ENCODE measurements at places on chromosomes 13 and 19.

DNA sequence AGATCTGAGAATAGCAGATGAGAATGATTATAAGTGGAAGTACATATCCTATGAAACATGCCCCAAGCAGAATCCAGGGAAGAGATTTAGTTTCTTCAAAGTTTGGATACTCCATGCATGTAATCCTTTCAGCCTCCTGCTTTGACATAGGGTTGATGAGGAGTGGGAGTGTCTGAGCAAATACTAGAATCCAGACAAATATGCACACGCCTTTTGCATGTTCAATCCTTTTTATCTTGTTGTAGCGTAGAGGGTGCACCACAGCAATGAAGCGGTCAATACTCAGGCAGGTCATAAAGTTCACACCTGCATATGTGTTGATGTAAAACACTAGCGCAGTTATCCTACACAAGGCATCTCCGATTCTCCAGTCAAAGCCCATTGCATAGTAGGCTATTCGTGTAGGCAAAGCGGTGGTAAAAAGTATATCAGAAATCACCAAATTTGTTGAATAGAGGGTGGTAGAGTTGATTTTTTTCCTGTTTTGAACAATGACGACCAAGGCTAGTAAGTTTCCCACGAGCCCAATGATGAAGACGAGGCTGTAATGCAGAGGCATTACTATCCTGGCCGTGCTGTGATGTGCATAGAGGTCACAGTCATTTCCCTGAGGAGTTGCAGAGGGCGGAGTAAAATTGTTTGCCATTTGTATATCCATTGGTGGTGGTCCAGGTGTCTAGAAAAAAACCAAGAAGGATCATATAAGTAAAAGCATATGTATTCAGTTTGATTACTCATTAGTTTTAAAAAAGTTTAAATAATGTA lies 11.5 kb downstream of the GPR183 start:
- DNase-seq: no peak

GRCh38 chr19:1807695-1808394 lies 4.2 kb downstream of the ATP8B3 start:
- no peak for DNase-seq

GRCh38 chr19:29172302-29172701 lies 40.6 kb downstream of the UQCRFS1 start:
- no peak for DNase-seq

- DNase-seq: no peak
Observed at GRCh38 chr13:48234566-48235340, 1.7 kb downstream of the ITM2B start.

- no peak for DNase-seq
Observed at GRCh38 chr19:16726916-16727315, 7.3 kb downstream of the NWD1 start.

GRCh38 chr19:6362351-6362801 lies 1.0 kb downstream of the CLPP start:
- peak; percentile 39 for DNase-seq

GRCh38 chr19:5628919-5629481 lies 6.1 kb downstream of the SAFB start:
- DNase-seq: no peak

DNA sequence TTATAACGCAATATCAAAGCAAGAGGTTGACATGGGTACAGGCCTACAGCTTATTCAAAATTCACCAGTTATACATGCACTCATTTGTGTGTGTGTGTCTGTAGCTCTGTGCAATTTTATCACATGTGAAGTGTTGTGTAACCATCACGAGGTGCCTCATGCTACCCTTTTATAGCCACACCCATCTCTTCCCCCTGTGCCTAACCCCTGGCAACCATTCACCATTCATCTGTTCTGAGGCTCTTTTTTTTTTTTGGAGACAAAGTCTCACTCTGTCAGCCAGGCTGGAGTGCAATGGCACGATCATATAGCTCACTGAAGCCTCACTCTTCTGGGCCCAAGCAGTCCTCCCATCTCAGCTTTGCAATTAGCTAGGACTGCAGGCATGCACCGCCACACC lies 78.4 kb downstream of the DPF1 start:
- DNase-seq: no peak

GRCh38 chr13:80040981-80041317 lies 300.0 kb downstream of the SPRY2 start:
- DNase-seq: no peak

DNA sequence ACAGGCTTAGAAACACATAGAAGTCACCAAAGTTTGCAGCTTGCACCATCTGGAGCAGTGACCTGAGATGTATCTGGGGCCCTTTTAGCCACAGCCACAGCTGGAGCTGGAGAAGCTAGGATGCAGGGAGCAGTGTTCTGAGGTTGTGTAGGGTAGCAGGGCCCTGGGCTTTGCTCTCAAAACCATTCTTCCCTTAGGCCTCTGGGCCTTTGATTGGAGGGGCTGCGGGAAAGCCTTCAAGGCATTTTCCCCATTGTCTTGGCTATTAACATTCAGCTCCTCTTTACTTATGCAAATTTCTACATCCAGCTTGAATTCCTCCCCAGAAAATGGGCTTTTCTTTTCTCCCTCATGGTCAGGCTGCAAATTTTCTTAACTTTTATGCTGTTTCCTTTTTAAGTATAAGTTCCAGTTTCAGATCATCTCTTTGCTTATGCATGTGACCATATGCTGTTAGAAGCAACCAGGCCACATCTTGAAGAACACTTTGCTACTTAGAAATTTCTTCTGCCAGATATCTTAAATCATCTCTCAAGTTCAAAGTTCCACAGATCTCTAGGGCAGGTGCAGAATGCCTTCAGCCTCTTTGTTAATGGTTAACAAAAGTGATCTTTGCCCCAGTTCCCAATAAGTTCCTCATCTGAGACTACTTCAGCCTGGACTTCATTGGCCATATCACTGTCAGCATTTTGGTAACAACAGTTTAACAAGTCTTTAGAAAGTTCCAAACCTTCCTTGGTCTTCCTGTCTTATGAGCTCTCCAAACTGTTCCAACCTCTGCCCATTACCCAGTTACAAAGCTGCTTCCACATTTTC lies 48.5 kb downstream of the NBEA start:
- DNase-seq: no peak

DNA sequence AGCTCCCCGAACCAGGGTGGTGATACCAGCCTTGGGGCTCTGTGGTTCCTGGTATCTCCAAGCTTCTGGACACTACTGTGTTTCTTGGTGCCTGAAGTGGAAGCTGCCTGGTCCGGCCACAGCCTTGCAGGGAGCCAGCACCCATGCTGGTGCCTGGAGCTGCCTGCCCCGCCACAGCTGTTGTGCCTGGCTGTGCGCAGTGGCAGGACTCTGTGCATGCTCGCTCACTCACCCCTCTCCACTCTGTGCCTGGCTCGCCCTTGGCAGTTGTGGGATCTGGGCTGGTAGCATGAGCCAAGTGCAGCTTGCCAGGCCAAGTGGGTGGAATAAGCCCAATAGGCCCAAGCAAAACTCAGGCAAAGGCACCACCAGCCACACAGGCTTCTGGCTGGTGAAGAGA lies 1225.3 kb downstream of the SLITRK5 start:
- DNase-seq: no peak

DNA sequence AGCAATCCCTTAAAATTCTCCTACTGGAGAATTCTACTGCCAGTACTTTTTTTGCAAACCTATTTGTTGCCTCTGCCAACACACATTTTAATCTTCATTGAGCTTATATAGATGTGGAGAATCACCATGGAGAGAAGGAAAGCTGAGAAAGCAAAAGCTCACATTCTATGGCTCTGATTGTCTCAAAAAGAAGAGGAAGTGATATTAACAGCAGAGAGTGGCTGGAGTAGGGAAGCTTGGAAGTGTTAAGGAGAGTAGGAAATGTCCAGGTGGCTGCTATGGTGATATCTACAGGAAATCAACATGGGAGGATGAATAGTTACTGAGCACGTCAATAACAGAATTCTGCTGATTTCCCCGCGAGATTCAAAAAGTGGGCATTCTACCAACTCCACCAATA lies 78.8 kb upstream of the TDRD3 start:
- DNase-seq: no peak

GRCh38 chr13:70473907-70474306 lies 365.7 kb upstream of the KLHL1 start:
- DNase-seq: no peak

DNA sequence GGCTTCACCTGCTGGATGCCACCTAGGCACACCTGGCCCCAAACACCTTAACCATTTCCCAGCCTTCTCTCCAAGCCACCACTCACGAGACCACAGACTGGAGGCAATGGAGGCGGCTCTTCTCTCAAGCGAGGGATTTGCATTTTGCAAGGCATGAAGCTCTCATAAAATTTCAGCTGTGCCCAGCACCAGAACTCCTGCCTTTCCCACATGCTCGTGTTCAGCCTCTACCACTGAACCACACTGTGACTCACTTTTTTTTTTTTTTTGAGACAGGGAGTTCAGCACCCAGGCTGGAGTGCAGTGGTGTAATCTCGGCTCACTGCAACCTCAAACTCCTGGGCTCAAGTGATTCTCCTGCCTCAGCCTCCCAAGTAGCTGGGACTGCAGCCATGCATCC lies 10.6 kb downstream of the NANOS3 start:
- no peak for DNase-seq

GRCh38 chr19:6568816-6569215 lies 22.1 kb downstream of the CD70 start:
- no peak for DNase-seq

GRCh38 chr13:107994137-107994536 lies 221.2 kb downstream of the LIG4 start:
- DNase-seq: no peak

DNA sequence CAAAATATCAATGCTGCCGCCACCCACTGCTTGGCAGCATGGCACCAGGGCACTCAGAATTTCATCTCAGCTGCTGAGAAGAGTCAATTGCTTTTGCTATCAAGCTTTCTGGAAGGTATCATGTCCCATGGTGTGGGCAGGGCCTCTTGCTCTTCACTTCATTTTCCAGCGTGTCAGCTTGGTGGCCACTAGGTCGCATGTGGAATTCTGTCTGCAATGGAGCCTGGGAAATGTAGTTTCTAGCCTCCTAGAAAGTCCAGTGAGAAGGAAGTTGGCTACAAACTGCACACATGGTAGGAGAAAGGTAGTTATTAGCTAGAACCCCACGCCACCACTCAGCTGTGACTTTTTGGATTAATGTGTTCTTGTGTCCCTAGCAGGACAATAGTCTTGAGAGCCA lies 105.3 kb downstream of the MYO16 start:
- no peak for DNase-seq

Data from stimulated activated CD4-positive, alpha-beta T cell treated with anti-CD3 and anti-CD28 coated beads, Interleukin-15, amount 100 ng/mL, for 24 hours (primary cell).